ENCODE measurements at places on chromosomes 7 and 10. TPM values are rescaled to one million over a fixed set of nuclear protein-coding genes. Genes with fewer than 3 reads are reported as not detected.
A peak's percentile ranks its signal among the peaks of the same experiment; 100 is the strongest.

DNA sequence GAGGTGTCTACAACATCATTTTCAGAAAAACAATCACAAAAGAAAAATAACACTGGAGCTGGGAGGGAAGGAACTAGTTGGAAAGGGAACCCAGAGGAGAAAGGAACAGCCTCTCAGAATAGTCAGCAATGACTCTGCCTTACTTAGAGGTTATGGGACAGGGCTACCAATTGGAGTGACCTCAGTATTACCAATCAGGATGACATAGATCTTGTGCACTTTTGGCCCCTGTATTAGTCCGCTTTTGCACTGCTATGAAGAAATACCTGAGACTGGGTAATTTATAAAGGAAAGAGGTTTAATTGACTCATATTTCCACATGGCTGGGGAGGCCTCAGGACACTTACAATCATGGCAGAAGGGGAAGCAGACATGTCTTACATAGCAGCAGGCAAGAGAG lies 99.7 kb upstream of the SDK1 start:
- DNase-seq, result no peak

DNA sequence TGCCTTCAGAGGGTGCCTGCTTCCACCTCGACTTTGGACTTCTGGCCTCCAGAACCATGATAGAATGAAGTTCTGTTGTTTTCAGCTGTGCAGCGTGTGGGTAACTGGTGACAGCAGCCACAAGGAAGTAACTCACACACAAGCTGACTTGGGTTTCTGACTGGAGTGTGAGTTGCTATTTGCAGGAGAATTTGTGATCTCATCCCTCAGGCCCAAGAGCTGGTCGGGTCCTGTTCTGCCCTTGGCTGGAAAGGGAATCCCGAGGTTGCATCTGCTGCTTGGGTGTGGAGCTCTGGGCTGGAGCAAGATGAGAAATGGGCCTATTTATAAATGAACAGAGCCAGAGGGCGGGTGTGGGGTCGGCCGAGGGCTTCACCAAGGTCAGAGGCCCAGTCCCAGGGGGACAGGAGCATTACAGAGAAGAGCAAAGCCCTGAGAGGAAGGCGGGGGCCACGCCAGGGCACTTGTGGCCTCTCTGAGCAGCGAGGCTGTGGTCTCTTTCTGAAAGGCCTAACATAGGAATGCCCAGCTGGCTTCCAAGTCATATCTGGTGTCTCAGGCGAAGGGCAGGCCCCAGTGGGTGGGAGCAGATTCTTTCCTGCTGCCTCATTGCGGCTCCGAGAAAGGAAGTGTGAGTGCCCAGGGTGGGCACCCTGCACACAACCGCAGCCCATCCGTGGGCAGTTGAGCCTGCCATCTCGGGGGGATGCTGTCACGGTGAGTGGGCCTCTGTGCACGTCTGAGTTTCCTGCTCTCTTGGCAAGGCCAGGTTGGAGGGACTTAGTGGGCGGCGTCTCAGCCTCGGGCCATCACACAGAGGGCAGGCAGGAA lies 26.5 kb upstream of the C10orf71 start:
- peak; percentile 75 for DNase-seq

DNA sequence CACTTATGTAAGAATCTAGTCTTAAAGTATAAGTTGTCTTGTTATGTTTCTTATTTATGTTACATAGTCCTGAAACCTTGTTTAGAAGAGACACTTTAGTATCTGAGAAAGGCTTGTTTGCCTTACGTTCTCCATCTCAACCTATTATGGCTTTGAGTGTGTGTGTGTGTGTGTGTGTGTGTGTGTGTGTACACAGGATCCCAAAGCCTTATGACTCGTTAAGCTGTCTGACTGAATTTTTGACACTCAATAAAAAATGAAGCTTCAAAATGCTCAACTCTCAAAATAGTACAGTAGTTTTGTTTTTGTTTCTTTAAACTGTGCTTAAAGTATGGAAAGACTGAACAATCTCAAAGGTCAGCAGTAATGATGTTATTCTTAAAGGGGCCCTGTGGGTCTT lies 18.0 kb downstream of the CALU start:
- no peak for DNase-seq

The AMZ1 gene
- total RNA-seq, result 0.05 TPM

GRCh38 chr7:92809397-92809759 lies 27.0 kb downstream of the CDK6 start:
- DNase-seq, result no peak

- no peak for DNase-seq
Observed at GRCh38 chr10:33265621-33266020, 68.8 kb downstream of the NRP1 start.

The HOXA13 gene
- not detected for total RNA-seq

The AKR1B1 gene
- total RNA-seq, result 230 TPM

- no peak for DNase-seq
Observed at GRCh38 chr7:71411475-71411874, 279.5 kb downstream of the GALNT17 start.

DNA sequence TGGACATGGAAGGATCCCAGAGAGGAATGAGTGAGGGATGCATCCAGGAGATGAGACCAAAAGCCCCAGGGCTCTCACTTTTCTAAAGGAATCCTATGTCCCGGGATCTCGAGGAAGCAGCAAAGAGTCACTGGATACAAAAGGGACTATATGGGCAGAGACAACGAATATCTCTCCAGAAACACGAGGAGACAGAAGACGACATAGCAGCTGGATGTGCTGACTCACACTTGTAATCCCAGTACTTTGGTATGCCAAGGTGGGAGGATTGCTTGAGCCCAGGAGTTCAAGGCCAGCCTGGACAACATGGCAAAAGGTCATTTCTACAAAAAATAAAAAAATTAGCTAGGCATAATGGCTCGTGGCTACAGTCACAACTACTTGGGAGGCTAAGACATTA lies 24.7 kb upstream of the MSMB start:
- DNase-seq, result no peak

DNA sequence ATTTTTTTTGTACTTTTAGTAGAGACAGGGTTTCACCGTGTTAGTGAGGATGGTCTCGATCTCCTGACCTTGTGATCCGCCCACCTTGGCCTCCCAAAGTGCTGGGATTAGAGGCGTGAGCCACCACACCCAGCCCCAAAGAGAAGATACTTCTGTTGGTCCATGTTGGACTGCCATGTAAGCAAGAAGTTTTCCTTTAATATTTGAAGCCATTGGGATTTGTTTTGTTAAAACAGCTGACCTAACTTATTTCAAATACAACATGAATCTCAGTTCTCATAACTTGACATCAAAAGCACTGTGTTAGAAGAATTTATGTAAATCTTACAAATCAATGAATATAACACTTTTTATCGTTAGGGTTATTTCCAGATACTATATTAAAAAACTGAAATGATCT lies 302.4 kb downstream of the SDHAF3 start:
- DNase-seq, result no peak

The MSS51 gene
- 2.9 TPM for total RNA-seq

DNA sequence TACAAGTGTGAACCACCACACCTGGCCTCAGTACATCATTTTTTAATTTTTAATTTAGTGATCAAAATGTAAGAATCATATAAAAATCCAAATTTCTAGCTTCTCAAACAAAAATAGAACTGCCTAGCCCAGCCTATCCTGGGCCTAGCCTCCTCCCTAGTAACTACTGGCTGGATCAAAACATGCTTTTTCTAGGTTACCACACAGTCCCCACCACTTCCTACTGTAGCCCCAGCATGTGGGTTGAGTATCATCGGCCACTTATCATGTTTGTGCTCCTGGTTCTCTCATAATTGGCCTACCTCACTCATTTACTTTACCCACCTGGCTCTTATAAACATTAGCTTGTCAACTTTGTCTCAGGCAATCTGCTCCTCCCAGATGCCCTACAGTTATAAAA lies 52.9 kb downstream of the DNAJC12 start:
- no peak for DNase-seq

The RRP12 gene
- 11.6 TPM for total RNA-seq

The CLDN3 gene
- not detected for total RNA-seq

GRCh38 chr10:23438547-23439451 lies at the start of gene OTUD1:
TSS of gene OTUD1 (plus strand) at chr10:23439075. CDS start at chr10:23439458, 383 bp downstream.
- peak; percentile 99 for DNase-seq

GRCh38 chr10:95332666-95333249 lies 42.0 kb upstream of the PDLIM1 start:
- DNase-seq, result no peak

GRCh38 chr7:124752310-124752709 lies 13.3 kb downstream of the GPR37 start:
- no peak for DNase-seq

- DNase-seq, result no peak
Observed at GRCh38 chr7:25949736-25950487, 202.1 kb upstream of the NFE2L3 start.

DNA sequence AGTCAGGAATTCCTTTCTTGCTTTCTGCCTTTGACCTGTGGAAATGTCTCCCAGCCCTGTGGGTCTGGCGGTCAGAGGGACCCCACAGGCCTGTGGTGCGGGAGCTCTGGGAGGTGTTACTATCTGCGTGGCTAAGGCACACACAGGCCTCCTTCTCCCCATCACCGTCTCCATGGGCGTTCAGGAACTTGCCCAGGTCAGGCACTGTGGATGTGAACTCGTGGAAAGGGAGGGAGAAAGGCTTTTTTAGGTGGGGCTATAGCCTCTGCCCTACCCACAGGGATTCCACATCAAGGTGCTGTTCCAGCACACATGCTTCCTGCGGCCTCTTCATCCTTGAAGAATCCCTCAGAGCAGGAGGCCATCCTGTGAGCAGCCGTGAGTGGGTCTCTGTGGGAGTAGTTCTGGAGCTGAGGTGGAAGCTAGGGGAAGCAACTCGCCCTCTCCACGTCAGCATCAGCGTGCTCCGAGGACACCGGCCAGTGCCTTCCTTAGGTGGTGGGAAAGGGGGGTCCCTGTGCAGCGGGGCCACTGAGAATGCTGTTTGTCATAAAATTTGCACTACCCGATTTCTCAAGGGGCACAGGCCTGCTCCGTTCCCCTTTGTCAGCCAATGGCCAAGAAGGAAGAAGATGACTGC lies 7.5 kb upstream of the ATP6V0E2 start:
- no peak for DNase-seq

- DNase-seq, result no peak
Observed at GRCh38 chr10:16653224-16653623, 131.5 kb upstream of the C1QL3 start.

The ARID5B gene
- total RNA-seq, result 12.9 TPM

The LRCH4 gene
- 27.3 TPM for total RNA-seq

The PROSER2 gene
- 1.1 TPM for total RNA-seq

- DNase-seq, result no peak
Observed at GRCh38 chr10:102919992-102920739, 2.1 kb downstream of the CNNM2 start.

GRCh38 chr10:71432101-71432905 lies 35.6 kb downstream of the CDH23 start:
- DNase-seq, result no peak

- DNase-seq, result no peak
Observed at GRCh38 chr10:49347342-49347741, 48.4 kb downstream of the C10orf71 start.

- DNase-seq, result peak; percentile 51
Observed at GRCh38 chr7:103065667-103066066, 8.9 kb downstream of the FBXL13 start.

The HABP2 gene
- not detected for total RNA-seq

The PRF1 gene
- total RNA-seq, result 3.2 TPM

DNA sequence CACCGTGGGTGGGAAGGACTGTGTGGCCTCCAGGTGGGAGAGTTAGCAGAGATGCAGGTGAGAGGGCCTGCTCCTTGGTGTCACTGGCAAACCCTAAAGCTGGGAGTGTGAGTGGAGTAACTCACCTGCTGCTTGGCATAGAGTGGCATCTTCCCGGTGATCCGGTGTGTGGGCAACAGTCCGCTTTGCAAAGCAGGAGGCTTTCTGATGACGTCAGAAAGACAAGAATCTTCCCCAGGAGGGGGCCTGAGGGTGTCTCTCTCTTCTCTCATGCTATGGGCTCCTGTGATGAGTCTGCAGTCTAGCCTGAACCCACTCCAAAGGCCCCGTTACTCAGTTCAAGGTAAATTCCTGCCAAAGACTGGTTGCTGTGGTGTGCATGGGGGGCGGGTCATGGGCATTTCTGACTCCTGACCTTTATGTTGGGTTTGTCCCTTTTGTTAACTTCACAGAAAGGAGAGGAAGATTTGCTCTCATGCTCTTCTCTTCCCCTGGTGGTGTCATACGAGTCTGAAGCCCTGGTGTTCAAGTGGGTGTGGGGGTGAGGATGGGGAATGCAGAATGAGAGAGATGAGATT lies 187.9 kb downstream of the GATA3 start:
- no peak for DNase-seq

The CCDC71L gene
- 6.4 TPM for total RNA-seq

The MEOX2 gene
- 11.2 TPM for total RNA-seq

The NODAL gene
- not detected for total RNA-seq

DNA sequence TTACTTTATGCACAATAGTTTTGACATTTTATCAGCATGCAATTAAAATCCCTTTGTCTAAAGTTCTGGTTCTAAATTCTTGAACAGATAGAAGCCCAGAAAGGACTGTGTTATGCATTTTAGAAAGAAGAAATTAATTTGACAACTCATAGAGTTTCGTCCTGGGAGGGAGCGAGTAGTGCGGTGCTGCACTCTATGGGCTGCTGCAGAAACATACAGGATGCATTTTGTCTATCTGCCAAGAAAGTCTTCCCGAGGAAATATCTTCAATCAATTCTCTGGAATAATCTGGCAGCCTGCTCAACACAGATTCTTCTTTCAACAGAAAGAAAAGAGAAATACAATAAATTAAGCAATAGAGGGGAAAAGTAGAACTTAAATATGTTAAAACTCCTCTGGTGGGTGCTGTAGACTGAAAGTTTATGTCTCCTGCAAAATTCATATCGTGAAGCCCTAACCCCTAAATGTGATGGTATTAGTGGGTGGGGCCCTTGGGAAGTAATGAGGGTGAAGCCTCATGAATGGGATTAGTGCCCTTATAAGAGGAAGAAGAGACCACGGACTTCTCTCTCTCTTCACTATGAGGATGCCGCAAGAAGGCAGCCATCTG lies 39.0 kb upstream of the IFRD1 start:
- peak; percentile 31 for DNase-seq

DNA sequence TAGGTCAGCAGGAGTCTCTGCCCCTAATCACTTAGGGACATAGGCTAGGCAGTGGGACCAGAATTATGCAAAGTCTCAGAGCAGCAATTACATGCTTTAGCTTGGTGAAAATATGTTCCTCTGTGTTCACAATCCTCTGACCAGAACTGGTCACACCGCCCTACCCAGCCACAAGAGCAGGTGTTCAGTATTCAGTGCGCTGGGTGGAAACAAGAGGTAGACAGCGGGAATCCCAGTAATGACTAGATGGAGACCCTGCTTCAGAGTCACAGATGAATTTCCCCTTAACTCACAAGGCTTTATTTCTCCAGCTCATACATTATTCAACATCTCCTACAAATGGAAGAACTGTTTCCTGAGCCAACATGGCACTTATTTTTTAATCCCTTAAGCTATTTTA lies 763.7 kb upstream of the POM121L12 start:
- no peak for DNase-seq

The FOXI2 gene
- total RNA-seq, result not detected

The CCDC172 gene
- not detected for total RNA-seq
